ENCODE measurements at places on chromosomes 16 and 17.

GRCh38 chr17:37725601-37726146 lies 19.2 kb downstream of the HNF1B start:
- no peak for DNase-seq

DNA sequence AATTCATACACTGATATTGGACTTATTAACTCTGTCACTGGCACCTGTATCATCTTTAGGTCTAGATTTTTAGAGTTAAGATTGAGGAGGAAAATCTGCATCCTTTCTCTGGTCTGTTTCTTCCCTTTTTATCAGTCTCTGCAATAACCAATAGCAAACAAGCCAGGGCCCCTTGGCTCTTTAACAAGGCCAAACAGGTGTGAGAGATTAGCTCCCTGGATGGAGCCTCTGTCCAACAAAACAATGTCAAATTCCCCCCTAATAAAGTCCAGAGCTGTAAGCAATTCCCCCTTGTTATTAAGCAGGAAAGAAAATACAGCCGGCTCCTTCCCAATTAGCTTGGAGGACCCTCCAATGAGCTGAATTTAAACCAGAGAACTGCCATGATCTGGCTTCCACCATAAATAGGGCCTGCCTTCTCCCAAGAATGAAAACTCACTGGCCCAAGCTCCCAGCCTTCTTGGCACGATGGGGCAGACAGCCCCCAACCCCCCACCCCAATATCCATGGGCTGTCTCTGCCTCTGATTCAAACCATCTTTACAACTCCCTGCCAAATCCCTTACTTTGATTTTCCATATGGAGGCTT lies 56.1 kb upstream of the SOX9 start:
- DNase-seq: no peak

GRCh38 chr17:75551266-75551665 lies 25.8 kb downstream of the LLGL2 start:
- DNase-seq: no peak

- no peak for DNase-seq
These were observed 3.7 kb upstream of the TMUB2 start for GRCh38 chr17:44183024-44183423.

DNA sequence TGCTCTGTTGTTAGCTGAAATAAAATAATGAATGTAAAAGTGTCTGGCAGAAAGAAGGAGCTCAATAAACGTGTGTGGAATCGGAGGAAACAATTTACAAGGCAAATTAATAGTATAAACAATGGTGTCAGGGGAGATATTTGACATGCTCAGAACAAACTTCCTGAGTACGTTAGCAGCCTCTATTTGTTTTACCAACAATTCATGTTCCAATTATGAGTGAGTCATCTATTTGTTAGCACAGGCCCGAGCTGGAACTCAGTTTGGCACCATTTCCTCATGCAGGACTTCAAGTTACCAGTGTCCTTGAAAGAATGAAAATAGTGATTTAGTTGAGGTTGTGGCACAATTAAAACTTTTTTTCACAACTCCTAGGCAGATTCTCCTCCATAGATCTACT lies 9.1 kb downstream of the ASIC2 start:
- no peak for DNase-seq

DNA sequence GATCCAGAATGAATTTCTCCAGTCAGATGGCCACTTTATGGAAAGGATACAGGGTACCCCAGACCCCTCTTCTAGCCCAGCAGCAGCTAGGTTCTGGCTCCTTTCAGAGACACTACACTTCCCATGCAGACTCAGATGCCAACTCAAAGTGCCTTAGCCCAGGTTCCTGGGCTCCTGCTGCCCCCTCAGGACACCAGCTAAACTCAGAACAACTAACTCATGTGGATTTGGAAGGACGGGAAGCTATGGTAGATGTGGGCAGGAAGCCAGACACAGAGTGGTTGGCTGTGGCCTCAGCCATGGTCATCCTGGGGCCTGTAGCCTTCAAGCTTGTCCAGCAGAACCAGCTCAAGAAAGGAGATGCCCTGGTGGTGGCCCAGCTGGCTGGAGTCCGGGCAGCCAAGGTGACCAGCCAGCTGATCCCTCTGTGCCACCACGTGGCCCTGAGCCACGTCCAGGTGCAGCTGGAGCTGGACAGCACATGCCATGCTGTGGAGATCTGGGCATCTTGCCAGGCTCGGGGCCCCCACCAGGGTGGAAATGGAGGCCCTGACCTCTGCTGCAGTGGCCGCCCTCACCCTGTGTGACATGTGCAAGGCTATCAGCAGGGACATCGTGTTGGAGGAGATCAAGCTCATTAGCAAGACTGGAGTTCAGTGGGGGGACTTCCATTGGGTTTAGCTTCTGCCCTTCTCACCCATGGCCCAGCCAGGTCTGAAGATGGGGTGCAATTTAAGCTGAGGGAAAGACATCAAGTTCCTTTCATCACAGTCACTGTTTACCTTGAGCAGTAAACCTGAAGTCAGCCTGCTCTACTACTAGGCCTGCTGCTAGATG lies 111.8 kb downstream of the N4BP1 start:
- DNase-seq: no peak

- no peak for DNase-seq
These were observed 11.8 kb downstream of the STARD3 start for GRCh38 chr17:39648616-39649366.

- no peak for DNase-seq
These were observed 29.6 kb downstream of the NMT1 start for GRCh38 chr17:45090711-45091110.

DNA sequence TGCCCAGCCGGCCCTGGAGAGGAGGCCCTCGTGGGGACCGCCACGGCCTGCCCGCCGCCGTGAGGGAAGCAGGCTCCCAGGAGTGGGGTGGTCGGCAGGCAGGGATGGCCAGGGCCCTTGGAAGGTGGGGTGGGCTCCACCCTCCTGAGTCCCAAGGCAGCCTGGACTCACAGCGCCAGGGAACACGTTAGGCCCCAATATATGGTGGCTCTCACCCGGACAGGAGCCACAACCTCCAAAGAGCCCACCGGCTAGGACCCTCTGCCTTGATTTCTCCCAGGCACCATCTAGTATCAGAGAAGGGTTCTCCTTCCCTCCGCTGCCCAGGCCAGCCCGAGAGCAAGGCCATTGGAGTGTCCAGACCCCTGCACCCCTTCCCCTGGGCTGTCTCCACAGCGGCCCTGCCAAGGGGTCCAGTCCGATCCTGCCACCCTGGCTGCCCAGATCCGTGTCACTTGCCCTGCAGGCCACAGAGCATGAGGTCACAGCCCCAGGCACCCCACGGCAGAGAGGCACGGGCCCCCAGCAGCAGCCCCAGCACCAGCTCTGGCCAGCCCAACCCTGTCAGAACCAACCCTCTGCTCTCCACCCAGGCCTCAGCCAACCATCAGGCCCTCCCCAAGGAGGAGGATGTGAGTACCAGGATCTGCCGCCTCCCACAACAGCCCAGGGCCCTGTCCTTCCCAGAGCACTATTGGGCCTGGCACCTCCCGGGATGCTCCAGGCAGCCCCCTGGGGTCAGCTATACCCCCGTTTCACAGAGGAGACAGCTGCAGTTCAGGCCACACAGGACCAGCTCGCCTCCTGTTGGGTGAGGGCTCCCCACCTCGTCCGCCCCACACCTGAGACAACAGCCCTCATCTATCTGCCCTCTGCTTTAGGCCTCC lies 1.1 kb upstream of the AXIN1 start:
- DNase-seq: no peak

All from activated CD4-positive, alpha-beta T cell treated with anti-CD3 and anti-CD28 coated beads, Interleukin-2, amount 50 U/mL, for 1 hour (primary cell).